Peyer's patch (tissue), 4 donors: ENCODE measurements at places on chromosomes 1 and 21.

GRCh38 chr1:2239013-2239370, 10.9 kb downstream of the SKI start:
- no peak for DNase-seq

DNA sequence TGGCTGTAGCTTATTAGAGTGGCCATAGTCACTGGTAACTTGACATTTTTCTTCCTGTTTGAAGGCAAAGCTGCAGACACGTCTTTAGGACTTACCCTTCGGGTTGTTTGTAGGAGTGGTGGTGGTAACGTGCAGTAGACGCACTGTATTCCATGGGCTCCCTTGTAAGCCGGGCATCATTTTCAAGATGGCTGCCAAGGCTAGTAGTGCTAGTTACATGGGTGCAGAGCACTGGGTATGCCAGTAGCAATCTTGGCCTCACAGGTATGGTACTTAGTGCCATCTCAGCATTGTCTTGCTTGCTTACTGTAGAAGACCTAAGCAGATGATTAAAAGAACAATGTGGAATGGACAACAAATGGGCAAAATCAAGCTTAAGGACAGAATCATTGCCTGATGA, 1.9 kb downstream of the YBX1 start:
- no peak for DNase-seq

DNA sequence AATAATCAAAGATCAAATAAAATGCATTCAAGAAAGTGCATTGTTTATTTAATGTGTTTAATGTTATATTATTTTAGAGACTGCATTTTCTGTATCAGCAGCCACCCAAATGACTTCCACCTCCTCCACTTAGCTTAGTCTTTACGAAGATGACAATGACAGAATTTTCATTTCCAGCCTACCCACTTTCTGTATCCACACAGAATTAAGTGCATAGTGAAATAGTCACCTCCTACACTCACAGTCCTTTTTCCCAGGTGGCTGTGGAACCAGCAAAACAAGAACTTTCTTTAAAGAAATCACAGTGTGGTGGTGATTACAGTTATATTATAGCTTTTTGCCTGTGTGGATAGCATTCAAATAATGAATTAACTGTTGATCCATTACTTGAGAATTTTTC, 66.2 kb upstream of the KCNK1 start:
- no peak for DNase-seq

- DNase-seq = no peak
Observed at GRCh38 chr1:164163289-164163849, 395.6 kb upstream of the PBX1 start.

DNA sequence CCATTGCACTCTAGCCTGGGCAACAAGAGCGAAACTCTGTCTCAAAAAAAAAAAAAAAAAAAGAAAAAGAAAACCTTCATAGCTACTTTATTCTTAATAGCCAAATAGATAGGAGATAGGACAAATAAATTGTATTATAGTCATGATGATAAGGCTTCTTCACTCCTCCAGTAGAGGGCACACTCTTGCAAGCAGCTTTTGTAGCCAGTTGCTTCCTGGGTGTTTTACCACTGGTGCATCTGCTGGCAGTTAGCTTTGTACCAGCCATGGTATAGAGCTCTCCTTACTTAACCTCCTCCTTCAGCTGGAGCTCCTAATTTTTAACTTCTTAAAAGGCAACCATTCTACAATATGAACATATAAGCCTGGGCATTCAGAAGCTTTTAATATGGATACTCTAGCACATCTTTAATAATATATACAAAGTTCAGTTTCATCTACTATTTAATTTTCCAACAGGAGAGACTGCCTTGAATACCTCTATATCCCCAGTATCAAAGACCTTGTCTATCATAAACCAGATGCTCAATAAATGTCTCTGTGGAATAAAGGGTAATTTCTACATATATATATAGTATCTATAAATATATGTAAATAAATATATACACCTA, 35.8 kb downstream of the EVI5 start:
- no peak for DNase-seq

DNA sequence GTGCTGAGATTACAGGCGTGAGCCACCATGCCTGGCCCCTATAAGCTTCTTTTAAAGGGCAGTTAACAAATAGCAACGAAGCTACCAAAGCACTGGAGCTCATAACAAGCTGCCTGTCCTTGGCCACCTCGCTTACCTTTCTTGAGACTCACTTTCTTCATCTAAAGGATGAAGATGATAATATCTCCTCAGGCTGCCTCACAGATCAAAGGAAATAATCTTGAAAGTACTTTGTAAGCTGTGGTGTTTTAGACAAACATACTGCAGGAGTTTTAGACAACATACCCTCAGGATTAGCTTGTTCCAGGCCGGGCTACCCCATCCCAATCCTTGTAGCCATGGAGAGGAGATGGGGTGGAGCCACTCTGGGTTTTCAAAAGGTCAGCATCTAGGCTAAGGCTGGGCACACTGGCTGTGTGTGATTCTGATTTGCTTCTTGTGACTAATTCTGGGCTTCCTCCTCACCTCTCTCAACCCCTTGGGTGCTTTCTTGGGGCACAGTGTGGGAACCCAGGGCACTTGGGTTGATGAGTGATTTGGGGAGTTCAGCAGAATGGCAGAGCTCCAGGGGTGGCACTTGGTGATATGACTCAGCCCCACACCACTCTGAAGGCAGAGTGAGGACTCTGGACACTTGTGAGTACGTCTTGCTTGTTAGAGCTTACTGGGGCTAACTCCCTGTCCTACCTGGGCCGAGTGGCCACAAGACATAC, 5.2 kb downstream of the GPR25 start:
- no peak for DNase-seq

- DNase-seq = no peak
Observed at GRCh38 chr1:160146107-160146506, 5.3 kb upstream of the ATP1A4 start.
